Brain microvascular endothelial cell (primary cell): ENCODE measurements at places on chromosomes 11 and 22.

- no peak for DNase-seq
Observed at GRCh38 chr11:58006940-58007339, 16.7 kb upstream of the OR9Q1 start.

DNA sequence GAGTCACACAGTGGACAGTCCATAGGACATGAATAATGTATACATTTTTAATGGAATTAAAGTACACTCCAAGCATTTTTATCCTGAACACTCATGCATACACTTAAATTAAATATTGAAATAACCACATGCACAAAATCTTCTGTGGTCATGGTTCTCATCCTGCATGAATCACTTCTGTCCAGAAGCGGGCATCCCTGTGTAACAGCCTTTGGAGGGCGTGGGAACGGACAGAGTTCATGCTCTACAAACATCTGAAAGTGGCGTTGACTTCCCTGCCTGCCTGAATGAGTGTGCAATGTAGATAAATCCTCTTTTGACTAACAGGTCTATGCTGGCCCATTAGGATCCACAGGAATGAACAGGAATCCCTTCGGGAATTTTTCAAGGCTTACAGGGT lies 780.2 kb downstream of the BRD1 start:
- peak; percentile 56 for DNase-seq

- peak; percentile 74 for DNase-seq
Observed at GRCh38 chr11:110524238-110524637, 94.5 kb downstream of the FDX1 start.

GRCh38 chr11:81497202-81497804 lies 1236.4 kb downstream of the FAM181B start:
- DNase-seq, result peak; percentile 55

DNA sequence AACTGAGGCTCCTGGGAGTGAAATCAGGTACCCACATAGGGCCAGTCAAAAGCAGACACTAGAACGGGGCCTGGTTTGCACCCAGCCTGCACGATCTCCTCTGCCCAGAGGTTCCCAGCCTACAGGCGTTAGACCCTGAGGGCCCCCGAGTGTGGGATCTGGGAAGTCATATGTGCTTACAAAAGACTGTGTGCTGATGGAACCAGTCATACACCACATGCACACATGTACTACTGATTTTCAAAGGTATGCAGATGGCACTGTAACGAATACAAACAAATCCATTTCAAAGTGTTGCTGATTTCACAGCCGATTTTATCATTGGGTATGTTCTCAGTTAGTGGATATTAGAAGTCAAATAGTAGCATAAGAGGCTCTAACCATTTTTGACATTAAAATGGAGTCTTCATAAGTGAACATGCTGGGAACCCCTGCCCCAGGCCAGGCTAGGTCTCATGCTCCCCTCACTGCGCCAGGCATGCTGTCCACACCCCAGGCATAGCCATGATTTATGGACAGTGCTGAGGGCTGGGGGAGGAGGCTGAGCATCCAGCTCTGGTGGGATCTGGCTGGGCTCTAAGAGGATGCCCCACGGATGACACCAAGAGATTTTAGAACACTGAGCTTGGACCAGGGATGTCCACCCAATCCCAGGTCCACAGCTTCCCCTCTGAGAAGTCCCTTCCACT lies 38.6 kb upstream of the LRRC32 start:
- no peak for DNase-seq

GRCh38 chr11:68300076-68300830 lies 12.1 kb upstream of the LRP5 start:
- no peak for DNase-seq

- no peak for DNase-seq
Observed at GRCh38 chr11:104713401-104713800, 184.9 kb downstream of the CASP12 start.

GRCh38 chr11:244376-244775 lies 7.6 kb downstream of the PSMD13 start:
- no peak for DNase-seq

DNA sequence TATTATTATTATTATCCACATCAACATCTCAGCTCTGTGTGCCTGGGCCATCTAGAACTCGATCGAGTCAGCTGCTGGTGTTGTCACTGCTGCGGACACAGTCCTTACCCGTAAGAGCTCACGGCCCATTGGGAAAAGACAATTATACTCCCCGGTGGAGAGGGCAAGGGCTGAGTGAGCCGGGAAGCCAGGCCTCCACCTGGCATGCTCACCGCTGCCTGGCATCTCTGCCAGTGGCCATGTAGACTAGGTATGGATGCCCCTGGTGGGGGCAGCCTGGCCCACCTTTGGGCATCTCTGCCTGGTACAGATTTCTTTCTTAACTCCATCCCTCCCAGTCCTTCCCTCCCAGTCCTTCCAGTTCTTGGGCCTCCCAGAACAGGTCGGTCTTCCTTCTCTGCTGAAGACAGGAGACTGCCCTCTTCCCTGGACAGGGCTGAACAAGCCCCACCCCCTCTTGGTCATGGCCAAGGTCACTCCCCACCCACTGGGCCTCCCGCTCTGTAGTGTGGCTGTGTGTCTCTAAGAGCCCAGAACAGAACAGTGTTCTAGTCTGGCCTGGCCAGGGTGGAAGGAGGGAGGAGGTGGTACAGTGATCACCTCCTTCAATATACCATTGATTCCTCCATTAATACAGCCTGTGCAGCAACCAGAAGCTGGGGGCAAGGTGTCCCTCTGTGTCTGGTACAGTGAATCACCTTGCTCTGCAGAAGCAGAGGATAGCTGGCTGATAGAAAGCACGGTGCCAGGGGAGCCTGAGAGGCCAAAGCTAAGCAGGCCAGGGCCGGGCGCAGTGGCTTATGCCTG lies 57.7 kb downstream of the FLRT1 start:
- no peak for DNase-seq

GRCh38 chr11:125315079-125315740 lies 150.7 kb downstream of the PKNOX2 start:
- peak; percentile 11 for DNase-seq

GRCh38 chr22:35846804-35847203 lies 129.1 kb downstream of the APOL5 start:
- no peak for DNase-seq

DNA sequence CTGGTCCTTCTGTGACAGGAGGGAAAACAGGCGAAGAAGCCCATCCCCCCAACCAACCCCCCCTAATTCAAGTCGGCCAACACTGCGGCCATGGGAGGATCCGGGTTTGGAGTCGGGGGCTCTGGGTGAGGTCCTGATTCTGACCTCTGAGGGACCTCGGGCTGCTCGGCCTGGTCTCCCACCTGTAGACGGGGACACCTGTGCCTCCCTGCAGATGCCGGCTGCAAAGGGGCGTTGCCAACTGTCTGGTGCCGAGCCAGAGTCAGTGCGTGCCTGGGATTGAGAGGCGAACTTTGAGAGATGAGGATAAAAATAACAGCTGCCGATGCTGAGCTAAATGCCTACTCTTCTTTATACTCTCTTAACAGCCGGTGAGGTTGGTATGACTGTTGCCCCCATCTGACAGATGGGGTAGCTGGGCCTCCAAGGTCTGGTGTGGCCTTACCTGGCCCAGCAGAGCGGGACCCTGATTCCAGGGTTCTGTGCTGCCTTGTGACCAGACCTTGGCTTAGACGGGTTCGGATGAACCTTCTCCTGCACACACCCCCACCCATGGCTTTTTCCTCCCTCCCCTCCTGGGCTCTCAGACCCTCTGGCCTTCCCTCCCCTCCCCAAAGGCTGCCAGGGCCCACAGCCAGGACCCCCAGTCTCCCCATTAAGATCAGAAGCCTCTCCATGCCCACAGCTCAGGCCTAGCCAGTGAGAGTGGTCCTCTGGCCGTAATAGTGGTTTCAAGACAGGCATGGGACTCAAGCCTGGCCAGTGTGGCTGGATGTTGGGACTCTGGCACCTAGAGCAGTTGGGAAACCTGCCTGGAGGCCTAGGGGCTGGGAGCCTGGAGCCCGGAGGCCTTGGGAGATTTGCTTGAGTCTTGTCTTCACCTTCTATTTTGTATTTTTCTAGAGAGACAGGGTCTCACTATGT lies 41.7 kb downstream of the KCNJ4 start:
- DNase-seq, result no peak

DNA sequence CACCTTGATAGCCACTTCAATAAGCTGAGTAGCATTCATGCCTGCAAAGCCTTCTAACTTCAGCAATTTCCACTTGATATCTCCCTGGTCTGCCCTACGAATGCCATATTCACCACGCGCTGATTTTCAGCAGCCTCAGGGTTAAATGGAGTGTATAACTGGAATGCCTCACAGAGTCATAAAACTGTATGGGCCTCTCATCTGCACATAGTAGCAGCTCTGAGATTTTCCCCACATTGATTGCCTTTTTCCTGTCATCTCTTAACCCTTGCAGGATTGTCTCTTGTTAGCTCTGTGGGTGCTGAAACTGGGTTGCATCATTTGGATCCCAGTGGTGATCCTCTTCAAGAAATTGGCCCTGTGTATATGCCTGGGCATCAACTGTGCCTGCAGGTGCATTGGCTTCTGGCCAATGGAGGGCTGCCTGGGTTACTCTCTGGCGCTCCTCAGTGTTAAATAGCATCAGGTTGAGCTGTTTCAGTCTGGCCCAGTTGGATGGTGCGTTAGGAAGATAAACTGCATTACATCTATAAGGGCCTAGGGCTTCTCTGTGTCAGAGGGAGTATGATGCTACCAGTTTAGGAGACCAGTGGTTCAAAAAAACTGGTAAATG lies 17.4 kb upstream of the GLYATL1 start:
- DNase-seq, result no peak

- DNase-seq, result no peak
Observed at GRCh38 chr22:42907404-42908373, 50.6 kb upstream of the ARFGAP3 start.

GRCh38 chr22:36328635-36329253 lies 59.0 kb downstream of the MYH9 start:
- peak; percentile 88 for DNase-seq

DNA sequence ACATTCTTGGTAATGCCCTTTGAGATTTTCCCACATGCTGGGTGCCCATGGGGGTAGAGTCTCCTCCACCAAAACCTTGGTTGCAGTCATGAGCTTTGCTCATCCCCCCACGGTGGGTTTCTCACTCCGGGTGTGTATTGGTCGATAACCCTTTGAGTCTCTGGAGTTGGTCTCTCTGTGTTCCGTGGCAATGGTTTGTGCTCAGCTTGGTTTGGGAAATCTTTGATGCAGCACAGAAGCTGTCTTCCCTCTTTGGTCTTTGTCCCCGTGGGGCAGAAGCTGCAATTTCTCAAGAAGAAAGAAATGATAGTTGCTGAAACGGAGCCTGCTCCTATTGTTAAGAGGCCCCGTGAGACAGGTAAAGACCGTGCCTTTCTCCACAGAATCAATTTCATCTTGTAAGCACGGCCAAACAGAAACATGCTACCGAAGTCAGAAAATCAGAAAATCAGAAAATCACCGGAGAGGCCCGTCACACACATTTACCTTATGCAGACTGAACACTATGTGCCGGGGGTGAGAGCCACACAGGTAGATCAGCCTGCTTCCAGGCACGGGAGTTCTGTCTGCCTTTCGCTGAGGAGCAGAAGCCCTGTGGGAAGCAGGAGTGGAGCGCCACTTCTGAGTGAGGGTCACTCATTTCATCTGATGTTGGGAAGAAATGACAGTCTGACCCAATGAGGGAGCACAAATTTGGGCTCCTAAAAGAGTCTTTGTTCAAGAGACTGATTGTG lies 186.1 kb downstream of the TBC1D22A start:
- DNase-seq, result no peak

- DNase-seq, result no peak
Observed at GRCh38 chr11:125390946-125391345, 105.1 kb downstream of the FEZ1 start.

DNA sequence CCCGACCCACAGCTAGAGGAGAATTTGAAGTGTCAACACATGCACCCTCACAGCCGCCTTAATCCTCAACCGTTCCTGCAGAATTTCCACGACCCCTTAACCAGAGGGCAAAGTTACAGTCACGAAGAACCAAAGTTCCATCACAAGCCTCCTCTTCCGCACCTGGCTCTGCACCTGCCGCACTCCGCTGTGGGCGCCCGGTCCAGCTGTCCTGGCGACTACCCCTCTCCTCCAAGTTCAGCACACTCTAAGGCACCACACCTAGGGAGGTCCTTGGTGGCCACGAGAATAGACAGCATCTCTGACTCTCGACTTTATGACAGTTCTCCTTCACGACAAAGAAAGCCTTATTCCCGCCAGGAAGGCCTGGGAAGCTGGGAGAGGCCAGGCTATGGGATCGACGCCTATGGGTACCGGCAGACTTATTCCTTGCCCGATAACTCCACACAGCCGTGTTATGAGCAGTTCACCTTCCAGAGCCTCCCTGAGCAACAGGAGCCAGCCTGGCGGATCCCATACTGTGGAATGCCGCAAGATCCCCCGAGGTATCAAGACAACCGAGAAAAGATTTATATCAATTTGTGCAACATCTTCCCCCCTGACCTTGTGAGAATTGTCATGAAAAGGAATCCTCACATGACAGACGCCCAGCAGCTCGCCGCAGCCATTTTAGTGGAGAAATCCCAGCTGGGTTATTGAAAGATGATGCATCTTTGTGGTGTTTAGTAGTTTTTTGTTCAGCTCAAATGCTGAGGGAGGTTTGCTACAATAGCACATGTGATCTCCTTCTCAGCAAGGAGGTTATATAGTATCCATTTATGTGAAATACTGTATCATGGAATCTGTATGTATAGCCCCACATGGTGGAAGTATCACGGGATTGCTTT lies 72.1 kb downstream of the ZC3H12C start:
- no peak for DNase-seq

GRCh38 chr11:112584672-112585071 lies 324.0 kb upstream of the PLET1 start:
- DNase-seq, result no peak

GRCh38 chr11:134223121-134223520 lies 646 bp downstream of the NCAPD3 start:
- no peak for DNase-seq

GRCh38 chr11:18253233-18253632 lies 4.8 kb upstream of the SAA2 start:
- no peak for DNase-seq

- no peak for DNase-seq
Observed at GRCh38 chr11:62193952-62194351, 3.9 kb downstream of the SCGB1D1 start.

GRCh38 chr11:27397624-27398399 lies 34.8 kb upstream of the CCDC34 start:
- DNase-seq, result no peak

GRCh38 chr11:120001178-120002090 lies 136.5 kb downstream of the TRIM29 start:
- no peak for DNase-seq

- no peak for DNase-seq
Observed at GRCh38 chr22:50082961-50083461, 2.2 kb downstream of the MLC1 start.

- DNase-seq, result no peak
Observed at GRCh38 chr11:120256779-120257178, 16.8 kb downstream of the POU2F3 start.

DNA sequence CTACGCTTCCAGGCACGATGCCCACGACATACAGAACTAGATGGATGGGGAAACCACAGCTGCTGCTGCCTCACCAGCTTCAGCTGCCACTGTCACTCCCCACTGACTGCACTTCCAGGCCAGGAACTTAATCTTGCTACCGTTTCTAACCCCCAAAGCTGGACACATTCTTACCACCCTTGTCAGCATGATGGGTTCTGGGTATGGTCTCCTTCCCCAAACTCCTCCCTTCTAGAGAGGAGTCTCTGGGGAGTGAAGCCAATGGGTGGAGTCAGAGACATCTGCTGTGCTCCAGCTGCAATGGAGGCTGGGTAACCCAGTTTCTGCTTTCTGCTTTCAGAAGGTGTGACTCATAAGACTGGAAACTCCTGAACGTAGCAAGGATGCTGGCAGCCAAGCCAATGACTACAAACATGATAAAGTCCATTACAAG lies 87.0 kb upstream of the THY1 start:
- peak; percentile 88 for DNase-seq
